ENCODE measurements at places on chromosomes 13 and 19.
A peak's percentile ranks its signal among the peaks of the same experiment; 100 is the strongest.

DNA sequence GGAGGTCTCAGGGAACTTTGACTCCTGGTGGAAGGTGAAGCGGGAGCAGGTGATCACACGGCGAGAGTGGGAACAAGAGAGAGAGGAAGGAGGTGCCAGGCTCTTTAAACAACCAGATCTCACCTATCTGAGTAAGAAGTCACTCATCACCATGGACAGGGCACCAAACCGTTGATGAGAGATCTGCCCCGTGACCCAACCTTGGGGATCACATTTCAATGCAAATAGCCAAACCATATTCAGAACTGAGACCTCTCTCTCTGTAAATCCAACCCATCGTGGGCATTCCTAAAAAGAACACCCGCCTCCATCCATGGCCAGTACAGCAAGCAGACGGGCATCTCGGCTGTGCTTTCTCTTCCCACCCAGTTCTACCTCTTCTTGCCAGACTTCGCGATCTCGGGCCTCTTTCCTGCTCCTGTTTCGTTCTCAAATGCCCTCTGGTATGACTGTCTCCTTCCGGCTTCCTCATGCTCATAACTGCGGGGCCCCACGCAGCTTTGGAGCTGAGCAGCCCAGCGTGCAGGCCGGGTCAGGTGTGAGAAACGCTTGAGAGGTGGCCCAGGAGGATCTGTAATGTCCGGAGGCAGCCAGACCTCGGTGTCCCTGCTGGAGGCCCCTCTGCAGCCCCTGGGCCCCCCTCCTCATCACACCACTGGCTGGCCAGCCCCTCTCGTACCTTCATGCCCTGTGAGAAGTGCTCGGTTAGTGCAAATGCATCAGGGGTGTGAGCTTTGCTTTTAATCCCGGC lies 97.0 kb upstream of the GPR183 start:
- DNase-seq: no peak

- DNase-seq: no peak
These were observed 1193.1 kb downstream of the EFNB2 start for GRCh38 chr13:105342281-105342820.

DNA sequence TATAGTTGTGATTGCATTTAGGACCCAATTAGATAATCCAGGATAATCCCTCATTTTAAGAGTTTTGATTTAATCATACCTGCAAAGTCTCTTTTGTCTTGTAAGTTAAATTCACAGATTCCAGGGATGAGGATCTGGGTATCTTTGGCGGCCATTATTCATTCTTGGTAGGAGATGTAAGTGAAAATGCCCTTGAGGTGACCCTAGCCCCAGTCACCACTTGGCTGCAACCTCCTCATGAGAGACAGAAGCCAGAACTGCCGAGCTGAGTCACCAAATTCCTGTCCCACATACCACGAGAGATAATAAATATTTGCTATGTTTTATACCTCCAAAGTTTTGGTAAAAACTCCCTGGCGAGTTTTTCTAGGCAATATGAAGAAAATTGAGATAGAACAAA lies 389.4 kb downstream of the RFC3 start:
- no peak for DNase-seq

GRCh38 chr19:32830231-32831014 lies 39.1 kb downstream of the SLC7A9 start:
- no peak for DNase-seq

DNA sequence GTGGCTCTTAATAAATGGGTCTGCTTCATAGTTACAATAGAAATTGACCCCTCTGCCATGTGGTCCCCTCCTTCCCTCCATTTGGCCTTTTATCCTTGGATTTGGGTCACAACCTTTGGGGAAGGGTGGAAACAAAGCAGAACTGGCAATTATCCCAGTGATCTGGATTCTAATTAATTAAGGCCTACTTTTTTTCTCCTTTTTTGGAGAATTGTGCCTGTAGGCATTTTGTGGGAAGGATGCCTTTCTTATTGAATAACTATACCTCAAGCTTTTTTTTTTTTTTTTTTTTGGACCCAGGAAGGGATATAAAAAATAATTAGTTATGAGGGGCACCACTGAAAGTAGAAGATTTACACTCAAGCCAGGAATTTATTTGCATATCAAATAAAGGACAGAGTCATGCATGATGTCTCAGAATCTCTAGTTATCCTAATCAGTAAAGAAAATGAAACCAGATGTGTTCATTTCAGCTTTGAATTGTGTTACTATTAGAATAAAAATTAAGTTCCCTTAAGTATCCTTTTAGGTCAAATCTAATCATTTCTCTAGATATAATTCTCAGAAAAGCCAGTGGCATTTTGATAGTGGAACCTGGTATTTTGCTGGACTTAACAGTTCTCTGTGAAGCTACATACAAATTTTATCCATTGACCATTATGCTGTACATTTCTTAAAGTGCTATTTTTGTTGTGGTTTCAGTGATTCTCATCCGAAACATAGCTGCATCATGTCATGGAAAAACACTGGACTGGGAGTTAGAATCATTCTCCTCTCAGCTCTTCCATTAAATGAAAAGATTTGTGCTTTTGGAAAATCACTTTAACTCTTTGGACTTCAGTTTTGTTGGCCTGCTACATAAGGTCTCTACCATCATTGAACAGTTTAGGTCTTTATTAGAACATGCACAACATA lies 129.3 kb downstream of the KCNRG start:
- DNase-seq: no peak

DNA sequence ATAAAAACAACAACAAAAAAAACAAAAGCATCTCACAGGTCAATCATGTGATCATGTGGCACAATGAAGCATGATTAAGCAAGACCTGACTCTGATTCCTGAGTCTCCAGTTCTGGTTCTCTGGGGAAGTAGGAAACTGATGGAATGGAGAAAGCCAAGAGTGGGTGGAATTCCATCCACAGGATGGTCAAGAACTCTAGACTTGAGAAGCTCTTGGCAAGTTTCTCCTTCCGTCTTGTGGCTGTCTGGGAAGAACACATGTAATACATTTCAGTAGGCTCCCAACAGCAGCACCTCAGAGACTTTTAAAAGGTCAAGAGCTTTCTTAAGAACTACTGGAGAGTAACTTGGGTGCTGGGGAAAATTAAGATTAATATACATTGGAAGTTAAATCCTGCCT lies 78.6 kb upstream of the TSHZ3 start:
- no peak for DNase-seq

GRCh38 chr19:54462655-54463530 lies 685 bp downstream of the LENG9 start:
- DNase-seq: peak; percentile 48

GRCh38 chr19:21569494-21569865 lies 64.1 kb downstream of the ZNF429 start:
- DNase-seq: no peak

DNA sequence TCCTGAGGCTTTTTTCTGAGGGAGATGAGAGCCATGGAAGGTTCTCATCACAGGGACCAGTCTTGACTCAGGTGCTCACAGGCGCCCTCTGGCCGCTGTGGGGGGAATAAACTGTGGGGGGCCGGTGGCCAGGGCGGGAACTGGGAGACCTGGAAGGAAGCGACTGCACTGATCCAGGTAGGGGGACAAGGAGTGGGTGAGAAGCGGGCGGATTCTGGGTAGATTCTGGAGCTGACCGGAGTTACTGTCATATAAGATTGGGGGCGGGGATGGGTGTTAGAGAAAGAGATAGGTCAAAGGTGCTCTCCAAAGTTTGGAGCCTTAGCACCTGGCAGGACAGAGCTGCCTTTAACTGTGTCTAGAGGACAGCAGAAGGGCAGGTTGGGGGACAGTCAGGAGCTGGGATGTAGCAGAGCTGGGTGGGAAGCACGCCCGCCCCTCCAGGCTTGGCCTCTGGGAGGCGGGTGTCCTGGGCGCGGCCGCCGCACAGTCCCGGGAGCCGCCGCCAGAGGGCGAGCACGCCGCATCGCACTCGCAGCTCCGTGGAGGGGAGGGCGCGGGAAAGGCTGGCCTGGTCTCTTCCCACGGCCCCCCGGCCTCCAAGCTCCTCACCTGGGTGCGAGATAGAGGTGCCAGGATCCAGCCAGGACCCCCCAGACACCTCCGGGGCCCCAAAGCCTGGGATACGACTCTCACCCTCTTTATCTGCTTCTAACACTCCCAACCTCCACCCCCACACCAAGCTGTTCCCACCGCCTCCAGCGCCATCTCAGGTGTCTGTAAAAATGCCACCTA lies 4.2 kb upstream of the DAND5 start:
- DNase-seq: peak; percentile 76

- DNase-seq: no peak
These were observed 384 bp downstream of the TRAPPC2B start for GRCh38 chr19:57363688-57364181.

GRCh38 chr19:34662919-34663318 lies 14.0 kb downstream of the SCGB2B2 start:
- no peak for DNase-seq

DNA sequence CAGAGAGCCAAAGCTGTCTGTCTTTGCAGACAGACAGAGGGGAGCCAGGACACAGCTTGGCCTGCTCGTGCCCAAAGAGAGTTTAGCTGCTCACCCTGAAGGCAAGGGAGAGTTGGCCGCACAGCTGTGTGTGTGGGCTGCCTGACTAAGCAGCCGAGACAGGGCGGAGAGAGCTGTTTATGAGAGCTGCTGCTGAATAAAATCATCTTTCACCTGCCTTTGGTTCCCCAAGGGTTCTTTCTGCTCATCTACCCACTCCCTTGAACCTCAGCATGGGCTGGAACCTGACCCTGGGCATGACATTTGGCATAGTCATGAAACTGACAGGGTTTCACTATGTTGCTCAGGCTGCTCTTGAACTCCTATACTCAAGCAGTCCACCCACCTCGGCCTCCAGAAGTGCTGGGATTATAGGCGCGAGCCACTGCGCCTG lies 98.2 kb downstream of the RBM26 start:
- DNase-seq: no peak

- no peak for DNase-seq
These were observed 1236.8 kb upstream of the SPRY2 start for GRCh38 chr13:81577601-81578195.

- DNase-seq: no peak
These were observed 20.7 kb downstream of the CLDN10 start for GRCh38 chr13:95573221-95573620.

GRCh38 chr13:83765796-83766195 lies 116.5 kb downstream of the SLITRK1 start:
- no peak for DNase-seq

- no peak for DNase-seq
These were observed 12.6 kb downstream of the PCDH17 start for GRCh38 chr13:57644106-57644505.

- no peak for DNase-seq
These were observed 52.2 kb downstream of the RFC3 start for GRCh38 chr13:33870046-33870668.

- DNase-seq: no peak
These were observed 2.3 kb downstream of the KISS1R start for GRCh38 chr19:919199-920050.

GRCh38 chr13:43776501-43777079 lies 10.2 kb downstream of the ENOX1 start:
- no peak for DNase-seq

DNA sequence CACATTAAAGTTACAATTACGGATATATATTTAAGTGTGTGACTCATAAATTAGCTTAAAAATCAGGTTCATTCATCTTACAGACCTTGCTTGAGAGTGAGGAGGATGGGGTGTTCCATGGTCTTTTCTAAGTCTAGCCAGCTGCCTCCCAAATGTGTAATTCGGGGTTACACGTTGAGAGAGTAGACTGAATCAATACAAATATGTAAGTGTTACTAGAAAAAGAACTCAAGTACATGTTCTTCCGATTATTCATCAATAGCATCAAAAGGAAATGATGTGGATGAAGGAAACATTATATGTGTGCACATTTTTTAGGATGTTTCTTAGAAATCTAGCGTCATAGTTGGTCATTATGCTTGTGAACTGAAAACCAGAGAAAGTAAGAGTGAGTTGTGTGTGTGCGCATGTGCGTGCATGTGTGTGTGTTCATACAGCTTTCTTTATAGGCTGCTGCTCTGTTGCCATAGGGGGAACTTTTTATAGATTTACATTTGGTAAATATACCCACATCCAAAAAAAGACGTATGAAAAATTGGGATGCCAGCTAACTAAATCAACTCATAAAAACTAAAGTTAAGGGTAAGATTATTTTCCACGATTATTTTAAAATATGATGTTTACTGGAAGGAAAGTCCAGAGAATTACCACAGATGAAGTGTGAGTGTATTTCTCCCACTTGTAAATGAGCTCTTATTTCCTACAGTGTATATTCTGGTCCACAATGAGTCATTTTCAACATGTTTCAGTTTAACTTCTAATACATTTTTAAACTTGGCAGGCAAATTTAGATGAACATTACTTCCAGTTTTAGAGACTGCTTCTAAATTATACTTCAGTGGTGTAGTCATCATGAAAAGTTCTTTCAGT lies 82.4 kb downstream of the PIBF1 start:
- no peak for DNase-seq

- DNase-seq: no peak
These were observed at the start of gene KLK7 for GRCh38 chr19:50983625-50984292. TSS of gene KLK7 (minus strand) at chr19:50983917. CDS start at chr19:50982399, 1,518 bp downstream.

GRCh38 chr13:75489502-75490263 lies 7.7 kb upstream of the TBC1D4 start:
- DNase-seq: no peak

DNA sequence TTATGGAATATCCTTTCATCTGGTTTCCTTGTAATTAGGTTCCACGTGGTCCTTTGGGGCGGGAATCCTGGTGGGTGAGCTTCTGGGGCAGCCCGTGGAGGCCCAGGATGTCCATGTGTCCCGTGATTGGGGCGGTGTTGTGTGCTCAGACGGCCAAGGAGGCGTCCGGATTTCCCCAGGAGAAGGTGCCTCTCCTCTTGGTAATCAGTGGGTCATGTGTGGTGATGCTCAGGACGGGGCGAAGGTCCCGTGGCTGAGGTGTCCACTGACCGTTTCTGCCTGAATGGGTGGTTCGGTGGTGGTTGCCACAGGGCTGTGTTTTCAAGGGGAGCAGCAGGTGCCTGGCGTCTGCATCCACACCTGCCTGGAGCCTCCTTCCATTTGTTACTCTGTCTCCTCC lies 52.2 kb upstream of the F7 start:
- no peak for DNase-seq

- DNase-seq: no peak
These were observed 150.7 kb downstream of the FOXO1 start for GRCh38 chr13:40515702-40516101.

GRCh38 chr19:19562665-19563347 lies 24.7 kb downstream of the CILP2 start:
- no peak for DNase-seq

- DNase-seq: peak; percentile 89
These were observed at the start of gene DPY19L3 for GRCh38 chr19:32405431-32406160. TSS of gene DPY19L3 (plus strand) at chr19:32405770. CDS start at chr19:32408254, 2,484 bp downstream.

DNA sequence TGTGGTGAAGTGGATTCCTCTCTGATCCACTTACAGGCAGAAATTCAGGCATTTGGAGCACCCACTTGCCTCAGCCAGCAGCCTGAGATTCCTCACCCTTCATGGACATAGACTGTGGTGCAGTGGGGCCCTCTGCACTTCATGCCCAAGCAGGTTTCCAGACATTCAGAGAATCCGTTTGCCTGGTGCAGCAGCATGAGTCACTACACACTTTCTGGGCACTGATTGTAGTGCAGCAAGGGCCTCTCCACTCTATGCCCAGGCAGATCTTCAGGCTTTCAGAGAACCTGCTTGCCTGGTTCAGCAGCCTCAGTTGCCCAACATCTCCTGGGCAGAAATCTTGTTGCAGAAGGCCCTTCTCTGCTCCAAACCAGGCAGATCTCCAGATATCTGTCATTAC lies 920.9 kb downstream of the SLITRK5 start:
- DNase-seq: no peak
